CD8-positive, alpha-beta T cell (primary cell): ENCODE measurements at places on chromosomes 1 and 21. TPM values are rescaled to one million over a fixed set of nuclear protein-coding genes. Genes with fewer than 3 reads are reported as not detected.

Gene OR2AK2
- total RNA-seq = 0.69 TPM

Gene B4GALT2
- 0.42 TPM for total RNA-seq

Gene KCNT2
- not detected for total RNA-seq

Gene ERO1B
- total RNA-seq = 16.6 TPM

Gene PARS2
- total RNA-seq = not detected

DNA sequence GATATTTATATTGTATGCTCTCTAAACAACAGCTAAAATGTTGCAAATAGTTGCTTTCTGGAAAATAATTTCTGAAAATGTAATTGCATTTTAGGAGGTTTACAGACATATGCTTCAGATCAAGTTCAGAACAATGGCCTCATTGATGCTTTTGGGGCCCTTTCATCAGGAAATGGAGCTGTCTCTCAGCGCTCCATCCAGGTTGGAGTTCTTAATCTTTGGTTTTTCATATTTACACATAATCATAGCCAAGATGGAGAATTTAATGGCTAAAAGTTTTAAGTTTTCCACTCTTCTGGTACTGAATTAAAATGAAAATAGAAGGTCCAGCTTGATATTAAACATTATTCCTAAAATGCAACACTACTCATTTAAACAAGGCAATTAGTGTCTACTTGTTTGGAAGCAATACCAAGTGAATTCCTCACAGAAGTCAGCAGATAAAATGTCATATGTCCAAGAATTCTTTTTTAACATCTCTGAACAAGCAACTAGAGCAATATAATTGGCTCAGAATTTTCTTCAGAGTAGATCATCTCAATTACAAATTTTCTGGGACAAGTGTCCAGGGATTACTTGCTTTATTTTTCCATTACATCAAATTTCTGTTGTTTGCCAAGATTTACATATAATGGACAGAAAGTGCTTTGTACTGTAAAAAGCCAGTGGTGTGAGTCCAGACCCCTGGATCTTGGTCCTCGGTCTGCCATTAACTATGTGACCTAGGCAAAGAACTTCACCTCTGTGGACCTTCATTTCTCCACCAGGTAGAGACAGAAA, 22.6 kb downstream of the CLCA1 start:
- DNase-seq = no peak

- DNase-seq = no peak
Measured at GRCh38 chr1:15056515-15057285, 96.8 kb upstream of the TMEM51 start.

DNA sequence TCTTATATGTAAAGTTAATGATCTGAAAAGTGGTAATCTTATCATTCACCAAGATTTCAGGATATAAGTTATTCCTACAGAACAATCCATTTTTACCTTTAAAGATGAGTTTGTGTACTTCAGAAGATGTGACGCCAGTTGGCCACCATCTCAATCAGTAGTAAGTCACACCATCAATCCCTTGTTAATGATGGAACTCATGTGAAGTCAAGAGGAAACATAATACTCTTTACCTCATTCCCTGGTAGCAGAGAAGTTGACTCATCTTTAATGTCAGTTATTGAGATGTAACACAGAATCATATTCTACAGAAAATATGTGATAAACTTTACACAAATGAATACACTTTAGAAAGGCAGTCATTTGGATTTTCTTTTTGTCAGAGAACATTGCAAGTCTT, 38.2 kb downstream of the MRPL39 start:
- no peak for DNase-seq

- no peak for DNase-seq
Measured at GRCh38 chr1:105000793-105001192, 1251.1 kb downstream of the AMY1C start.

GRCh38 chr1:94634977-94635416, 93.4 kb upstream of the F3 start:
- no peak for DNase-seq

GRCh38 chr1:67552336-67552759, 122.1 kb upstream of the SERBP1 start:
- no peak for DNase-seq

DNA sequence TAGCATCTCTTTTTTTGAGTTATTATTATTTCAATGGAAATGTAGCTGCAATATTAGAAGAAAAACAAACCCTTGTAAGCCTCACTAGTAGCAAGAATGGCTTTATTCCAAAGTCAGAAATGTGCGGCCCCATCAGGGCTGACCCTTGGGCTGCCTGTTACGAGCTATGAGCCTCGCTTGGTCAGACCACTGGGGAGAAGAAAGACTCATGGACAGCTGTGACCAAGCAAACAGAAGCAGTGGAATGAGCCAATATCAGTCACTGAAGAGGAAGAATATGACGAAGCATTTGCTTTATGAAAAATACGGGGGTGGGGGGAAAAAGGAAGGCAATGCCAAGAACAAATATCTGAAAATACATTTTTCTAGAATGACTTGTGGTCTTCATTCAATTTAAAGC, 504.5 kb downstream of the LMO4 start:
- no peak for DNase-seq

GRCh38 chr1:177977141-177977540, 7.3 kb upstream of the SEC16B start:
- no peak for DNase-seq
